ENCODE measurements at places on chromosomes 2 and 18. TPM values are rescaled to one million over a fixed set of nuclear protein-coding genes. Genes with fewer than 3 reads are reported as not detected.

DNA sequence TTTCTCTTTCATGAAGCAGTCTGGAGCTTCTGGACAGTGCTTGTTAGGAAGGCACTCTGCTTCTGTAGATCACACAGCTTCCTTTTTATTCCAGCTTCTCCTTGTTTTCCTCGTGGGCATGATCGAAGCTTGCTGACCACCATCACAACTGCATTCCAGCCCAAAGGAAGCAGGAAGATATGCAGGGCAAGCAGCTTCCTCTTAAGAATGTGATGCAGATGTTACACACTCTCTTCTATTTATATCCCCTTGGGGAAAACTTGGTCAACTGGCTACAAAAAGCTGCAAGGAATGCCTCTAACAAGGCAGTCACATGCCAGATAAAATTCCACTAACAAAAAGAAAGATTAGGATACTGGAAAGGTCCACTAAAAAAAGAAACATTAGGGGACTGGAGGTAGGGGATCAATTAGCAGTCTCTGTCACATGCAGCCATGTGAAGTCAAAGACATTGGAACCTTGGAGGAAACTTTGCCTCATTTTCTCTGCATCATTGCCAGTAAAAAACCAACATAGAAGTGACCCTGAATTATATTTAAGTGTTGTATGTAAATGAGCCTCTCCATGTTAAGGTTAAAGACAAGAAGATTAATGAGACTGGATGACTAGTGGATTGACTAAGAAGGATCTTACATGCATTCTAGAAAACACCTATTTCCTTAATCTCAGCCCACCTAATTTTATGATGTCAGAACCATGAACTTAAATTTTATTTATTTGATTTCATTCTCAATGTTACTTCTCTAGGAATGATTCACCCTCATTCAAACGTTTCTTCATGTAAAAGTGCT is 98.3 kb downstream of the NAB1 start:
- no peak for DNase-seq

GRCh38 chr2:33681364-33681757 is 82.3 kb upstream of the FAM98A start:
- no peak for DNase-seq

DNA sequence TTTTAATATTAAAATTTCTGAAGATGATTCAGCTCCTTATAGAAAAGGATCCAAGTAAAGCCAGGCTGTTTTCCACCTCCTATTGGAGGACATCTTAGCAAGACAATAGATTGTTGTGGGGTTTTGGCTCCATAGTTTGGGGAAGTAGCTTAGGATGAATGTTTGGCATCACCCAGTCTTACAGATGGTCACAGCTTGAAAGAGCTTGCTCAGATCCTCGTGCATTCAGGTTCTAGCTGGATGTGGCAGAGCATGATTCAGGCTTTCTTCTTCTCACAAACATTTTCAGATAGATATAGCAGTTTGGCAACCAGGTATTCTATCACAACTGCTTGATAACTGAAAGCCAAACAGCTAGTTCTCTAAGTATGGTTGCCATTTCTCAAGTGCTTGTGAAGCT is 23.6 kb upstream of the PDCL3 start:
- no peak for DNase-seq

DNA sequence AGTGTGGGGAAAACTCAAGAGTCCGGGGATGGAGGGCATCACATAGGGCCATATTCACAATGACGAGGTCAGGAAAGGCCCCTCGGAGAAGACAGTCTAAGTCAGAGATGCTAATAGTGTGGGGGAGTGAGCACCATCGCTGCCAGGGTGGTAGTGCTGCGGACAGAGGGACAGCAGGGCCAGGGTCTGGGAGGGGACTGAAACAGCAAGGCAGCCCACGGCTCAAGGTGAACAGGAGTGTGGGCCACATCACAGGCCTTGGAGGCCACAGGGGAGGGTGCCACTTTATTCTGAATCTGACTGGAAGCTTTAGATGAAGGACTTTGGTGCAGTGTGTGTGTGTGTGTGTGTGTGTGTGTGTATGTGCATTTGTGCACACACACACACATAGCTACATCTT is 130.9 kb upstream of the GLI2 start:
- no peak for DNase-seq

DNA sequence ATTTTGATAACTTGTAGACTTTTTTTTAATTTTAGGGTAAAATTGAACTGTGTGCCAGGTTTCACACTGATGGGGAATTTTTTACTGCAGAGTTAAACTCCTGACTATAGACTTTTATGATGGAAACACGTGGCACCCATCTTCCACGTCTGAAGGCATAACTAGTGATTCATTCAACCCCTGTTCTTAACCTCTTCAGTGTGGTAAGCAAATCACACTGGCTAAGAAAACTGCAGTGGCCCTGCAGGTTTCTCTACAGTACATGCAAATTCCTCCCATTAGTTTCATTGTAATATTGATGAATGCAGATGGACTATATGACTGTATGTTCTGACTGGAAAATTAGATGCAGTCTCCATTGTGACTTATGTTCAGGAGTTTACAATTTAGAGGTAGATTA is 47.2 kb downstream of the SMAD4 start:
- no peak for DNase-seq

- DNase-seq: no peak
These were observed 61.2 kb upstream of the RBBP8 start for GRCh38 chr18:22871809-22872525.

DNA sequence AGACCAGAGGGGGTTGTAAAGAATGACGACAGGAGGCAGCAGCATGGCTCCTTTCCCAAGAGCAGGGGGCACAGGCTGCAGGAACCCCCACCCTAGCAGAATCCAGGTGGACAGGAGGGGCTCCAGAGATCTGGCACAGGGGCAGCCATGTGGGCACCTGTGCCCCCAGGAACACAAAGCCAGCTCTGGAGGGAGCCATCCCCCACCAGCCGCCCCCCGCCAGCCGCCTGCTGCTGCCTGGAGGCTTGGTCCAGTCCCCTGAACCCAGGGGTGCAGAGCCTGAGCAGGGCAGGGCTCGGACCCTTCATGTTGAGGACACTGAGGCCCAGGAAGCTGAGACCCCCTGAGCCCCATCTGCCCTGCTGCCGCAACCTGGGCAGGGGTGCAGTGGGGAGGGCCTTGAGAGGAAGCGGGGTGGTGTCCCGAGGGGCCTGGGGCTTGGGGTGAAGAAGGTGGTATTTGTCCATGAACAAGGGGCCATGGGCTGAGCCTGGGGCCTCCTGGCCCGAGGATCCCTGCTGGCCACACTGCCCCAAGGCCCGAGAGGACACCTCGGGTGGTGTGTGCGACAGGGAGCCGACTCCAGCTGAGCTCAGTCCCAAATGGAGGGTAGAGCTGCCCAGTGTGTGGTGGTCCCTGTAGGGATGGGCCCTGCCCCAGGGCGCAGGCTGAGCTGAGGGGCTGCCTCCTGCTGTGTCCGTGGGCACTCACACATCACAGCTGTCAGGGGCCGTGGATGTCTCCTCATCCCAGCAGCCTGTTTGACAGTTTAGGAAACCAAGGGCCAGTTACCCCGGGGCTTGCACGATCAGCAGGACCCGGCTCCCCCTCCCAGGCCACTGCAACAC is 39.8 kb upstream of the SNED1 start:
- DNase-seq: no peak

DNA sequence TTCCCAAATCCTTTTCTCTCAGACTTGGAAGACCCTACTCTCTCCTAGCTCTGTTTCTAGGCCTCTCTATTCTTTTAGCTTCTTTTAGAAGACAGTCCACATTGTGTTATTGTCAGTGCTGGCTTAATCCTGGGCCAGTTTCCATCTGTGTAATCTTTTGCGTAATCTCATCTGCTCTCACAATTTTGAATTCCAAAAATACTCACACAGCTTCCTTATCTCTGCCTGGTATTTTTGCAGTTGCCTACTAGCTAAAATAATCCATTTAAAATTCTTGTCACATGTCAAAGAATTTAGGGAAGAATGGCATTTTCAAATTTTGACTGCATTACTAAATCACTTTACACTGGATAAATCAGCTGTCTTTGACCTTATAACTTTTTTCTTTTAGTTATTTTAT is 200.6 kb upstream of the MEX3C start:
- DNase-seq: no peak

GRCh38 chr18:44735096-44735495 is 54.4 kb downstream of the SETBP1 start:
- DNase-seq: no peak

DNA sequence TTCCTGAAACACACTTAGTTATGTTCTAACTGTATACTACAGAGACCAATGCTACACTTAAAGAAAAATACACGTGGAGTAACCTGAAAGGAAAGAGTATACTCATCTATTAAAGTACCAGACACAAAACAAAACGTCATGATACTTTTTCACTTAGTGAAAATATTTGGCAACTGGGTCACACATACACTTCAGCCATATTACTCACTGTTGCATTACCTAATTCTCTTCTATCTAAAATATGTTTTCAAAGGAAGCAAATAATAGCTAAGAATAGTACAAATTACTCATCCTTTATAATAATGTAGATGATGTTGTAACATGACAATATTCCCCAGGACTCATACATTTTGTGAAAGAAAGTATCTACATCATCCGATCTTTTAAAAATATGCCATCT is 76.5 kb upstream of the EPB41L3 start:
- DNase-seq: no peak

- DNase-seq: no peak
These were observed 32.0 kb upstream of the C1QL2 start for GRCh38 chr2:119190321-119191111.

- no peak for DNase-seq
These were observed 10.1 kb upstream of the AFTPH start for GRCh38 chr2:64514008-64514407.

GRCh38 chr2:99618579-99619097 is 128.8 kb upstream of the REV1 start:
- no peak for DNase-seq

GRCh38 chr2:628651-629050 is 48.6 kb downstream of the TMEM18 start:
- no peak for DNase-seq

GRCh38 chr2:199861132-199861774 is 10.3 kb upstream of the FTCDNL1 start:
- no peak for DNase-seq

GRCh38 chr2:163341426-163341825 is 394.4 kb downstream of the FIGN start:
- no peak for DNase-seq

GRCh38 chr18:31821545-31822171 is 61.0 kb upstream of the SLC25A52 start:
- DNase-seq: no peak

- no peak for DNase-seq
These were observed 196.0 kb downstream of the TMEM163 start for GRCh38 chr2:134522496-134523455.

GRCh38 chr2:241814643-241815476 is 5.9 kb downstream of the NEU4 start:
- no peak for DNase-seq

DNA sequence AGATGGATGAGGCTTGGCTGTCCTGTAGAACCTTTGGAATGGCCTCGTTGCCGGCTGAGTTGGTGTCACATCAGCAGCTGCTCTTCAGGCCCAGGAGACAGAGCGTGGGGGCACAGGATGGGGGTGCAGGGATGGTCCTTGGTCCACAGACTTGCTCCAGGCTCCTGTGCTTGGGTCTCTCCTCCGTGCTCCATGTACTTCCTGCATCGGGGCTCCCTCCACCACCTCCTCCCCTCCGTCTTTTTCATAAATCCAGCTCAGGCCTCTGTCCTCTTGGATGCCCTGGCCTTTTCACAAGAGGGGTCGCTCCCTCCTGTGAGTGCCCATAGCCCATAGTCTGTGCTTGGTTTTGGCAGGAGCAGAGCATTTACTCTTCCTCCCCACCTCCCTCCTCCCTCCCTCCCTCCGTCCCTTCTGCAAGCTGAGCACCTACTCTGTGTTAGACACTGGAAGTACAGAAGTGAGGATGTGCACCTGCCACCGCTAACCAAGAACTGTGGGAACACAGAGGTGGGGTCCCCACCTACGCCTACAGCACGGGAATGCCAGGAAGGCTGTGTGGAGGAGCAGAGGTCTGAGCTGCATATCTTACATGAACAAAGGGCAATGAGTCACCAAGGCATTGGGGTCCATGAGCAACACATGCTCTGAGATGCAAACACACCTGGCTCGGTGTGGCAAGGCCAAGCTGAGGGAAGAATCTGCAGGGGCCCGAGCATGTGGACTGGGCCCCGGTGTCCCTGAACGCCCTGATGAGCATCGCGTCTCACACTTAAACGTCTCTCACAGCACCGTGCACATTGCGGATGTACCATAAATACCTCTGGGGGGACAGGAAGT is 458.7 kb upstream of the HS6ST1 start:
- DNase-seq: no peak

DNA sequence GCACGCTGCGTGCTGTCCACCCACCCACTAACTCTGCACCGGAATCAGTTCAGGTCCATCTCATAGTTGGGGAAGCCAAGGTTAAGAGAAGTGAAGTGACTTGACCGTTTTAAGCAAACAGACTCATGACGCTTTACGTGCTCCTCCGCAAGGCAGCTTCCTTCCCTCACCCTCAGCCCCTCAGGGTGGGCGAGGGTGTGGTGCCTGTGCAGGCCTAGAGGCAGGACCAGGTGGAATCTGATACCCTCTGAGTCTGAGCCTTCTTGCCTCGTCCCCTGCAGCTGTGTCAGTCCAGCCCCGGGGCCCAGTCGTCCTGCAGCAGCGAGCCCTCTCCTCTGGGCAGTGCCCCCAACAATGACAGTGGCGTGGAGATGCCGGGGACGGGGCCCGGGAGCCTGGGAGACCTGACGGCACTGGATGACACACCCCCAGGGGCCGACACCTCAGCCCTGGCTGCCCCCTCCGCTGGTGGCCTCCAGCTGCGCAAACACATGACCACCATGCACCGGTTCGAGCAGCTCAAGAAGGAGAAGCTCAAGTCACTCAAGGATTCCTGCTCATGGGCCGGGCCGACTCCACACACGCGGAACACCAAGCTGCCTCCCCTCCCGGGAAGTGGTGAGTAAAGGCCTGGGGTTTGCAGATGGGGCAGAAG is 250.5 kb downstream of the GLI2 start:
- DNase-seq: no peak

DNA sequence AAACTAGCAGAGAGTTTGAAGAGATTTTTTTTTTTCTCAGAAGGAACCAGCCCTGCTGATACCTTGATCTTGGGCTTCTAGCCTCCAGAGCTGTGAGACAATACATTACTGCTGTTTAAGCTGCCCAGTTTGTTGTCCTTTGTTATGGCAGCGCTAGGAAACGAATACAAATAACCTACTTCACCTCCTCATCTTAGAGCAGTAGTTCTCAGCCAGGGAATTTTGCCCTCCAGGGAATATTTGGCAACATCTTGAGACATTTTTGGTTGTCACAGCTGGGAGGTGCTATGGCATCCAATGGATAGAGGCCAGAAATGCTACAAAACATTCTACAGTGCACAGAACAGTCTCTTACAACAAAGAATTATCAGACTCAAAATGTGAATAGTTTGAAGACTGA is 43.9 kb upstream of the BCL11A start:
- no peak for DNase-seq

Gene BMP10
- not detected for total RNA-seq

Gene CABYR
- total RNA-seq: 13.7 TPM

Gene RTP5
- total RNA-seq: not detected

Gene SULT1C3
- not detected for total RNA-seq

Gene SLC20A1
- 46.3 TPM for total RNA-seq

Gene LINC00305
- not detected for total RNA-seq

Gene ACOXL
- 0.25 TPM for total RNA-seq

Gene PROM2
- total RNA-seq: 20.3 TPM

Gene SERPINB11
- not detected for total RNA-seq

Gene SPC25
- total RNA-seq: 10.1 TPM

Gene YWHAQ
- 248 TPM for total RNA-seq

Gene IL1R2
- not detected for total RNA-seq

Gene PDCD1
- total RNA-seq: not detected

Gene MALL
- total RNA-seq: 5.4 TPM
